Left lobe of liver (tissue), 2 donors: ENCODE measurements at places on chromosomes 5 and 9. TPM values are rescaled to one million over a fixed set of nuclear protein-coding genes. Genes with fewer than 3 reads are reported as not detected.

The ORM2 gene
- total RNA-seq: 4,103 TPM

The NEURL1B gene
- total RNA-seq: 9.5 TPM

The NXNL2 gene
- not detected for total RNA-seq

DNA sequence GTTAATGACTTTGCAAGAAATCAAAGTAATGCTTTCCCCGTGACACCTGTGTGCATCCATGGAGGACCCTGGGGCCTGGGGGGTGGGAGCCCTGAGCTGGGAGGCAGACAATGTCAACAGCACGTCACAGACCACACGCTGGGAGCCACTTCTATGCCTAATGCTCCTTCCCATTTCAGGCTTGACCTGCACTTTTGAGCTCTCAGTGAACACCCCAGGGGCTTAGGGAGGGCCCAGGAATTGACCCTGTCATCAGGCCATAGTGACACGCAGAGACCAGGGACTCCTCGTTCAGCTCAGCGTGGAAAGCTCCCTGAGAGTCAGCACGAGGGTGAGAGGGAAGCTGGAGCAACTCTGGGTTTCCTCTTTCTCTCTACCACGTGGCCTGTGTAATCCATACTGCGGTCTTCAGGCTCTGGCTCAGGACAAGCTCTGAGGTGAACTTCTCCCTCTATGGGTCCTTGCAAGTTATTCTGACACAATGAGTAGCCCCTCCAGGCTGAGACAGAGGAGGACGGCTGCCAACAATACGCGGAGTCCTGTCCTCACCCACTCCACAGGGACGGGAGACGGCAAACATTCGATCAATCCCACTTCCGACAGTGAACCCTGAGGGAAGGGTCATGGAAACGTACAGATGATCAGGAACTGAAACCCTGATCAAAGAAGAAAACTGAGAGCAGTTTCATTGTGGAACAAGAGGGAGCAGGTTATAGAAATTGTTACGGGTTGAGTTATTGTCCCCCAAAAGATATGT lies 130.8 kb upstream of the IRX4 start:
- no peak for DNase-seq

DNA sequence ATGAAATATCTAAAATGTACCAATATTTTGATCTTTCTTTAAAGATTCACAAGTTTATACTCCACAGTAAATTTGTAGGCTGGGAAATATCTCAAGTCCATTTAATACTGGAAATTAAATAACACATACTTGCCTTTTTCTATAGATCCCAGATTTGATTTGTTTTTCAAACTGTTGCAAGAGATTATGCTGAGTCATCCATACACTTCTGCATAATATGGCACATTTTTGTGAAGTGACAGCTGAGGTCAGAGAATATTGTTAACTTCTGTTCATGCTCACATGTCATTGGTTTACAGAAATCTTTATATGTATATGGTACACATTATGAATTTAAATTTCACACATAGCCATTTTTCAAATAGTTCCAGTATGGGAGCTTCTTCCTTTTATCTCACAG lies 1066.3 kb upstream of the NUDT12 start:
- DNase-seq: no peak

- DNase-seq: peak; percentile 31
Observed at GRCh38 chr5:132059696-132060500, 557 bp upstream of the IL3 start.

- DNase-seq: no peak
Observed at GRCh38 chr5:96909003-96909402, 26.9 kb upstream of the LNPEP start.

GRCh38 chr9:129175825-129176633 lies 2.0 kb downstream of the IER5L start:
- DNase-seq: peak; percentile 90

DNA sequence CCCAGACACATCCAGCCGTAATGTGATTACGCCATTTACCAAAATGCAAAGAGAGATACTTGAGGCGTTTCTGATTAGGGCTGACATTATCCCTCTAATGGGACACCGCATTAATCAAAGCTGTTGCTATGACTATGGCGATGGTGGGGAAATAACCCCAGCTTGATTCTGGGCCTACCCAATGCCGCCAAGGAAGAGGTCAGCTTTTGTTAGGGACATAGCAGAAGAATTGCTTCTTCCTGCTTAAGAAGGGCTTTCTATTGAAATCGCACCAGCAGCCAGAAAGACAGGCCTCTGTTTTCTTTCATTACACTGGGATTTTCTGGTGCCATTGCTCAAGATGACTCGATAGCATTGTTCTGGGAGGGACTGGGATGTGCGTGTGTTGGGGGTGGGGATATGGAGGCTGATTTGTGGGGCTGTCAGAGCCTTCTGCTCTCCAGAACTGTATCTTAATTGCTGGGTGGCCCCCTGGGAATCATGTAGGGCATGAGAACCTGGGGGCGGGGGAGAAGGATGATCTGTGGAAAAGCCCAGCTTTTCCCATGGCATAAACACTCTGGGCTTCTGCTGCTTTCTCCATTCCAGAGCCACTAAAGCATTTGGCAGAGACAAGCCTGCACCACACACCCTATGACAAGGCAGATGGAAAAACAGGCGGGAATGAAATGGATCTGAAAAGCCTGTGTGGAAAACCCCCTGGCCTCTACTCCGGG lies 106.5 kb upstream of the RAD23B start:
- DNase-seq: no peak

DNA sequence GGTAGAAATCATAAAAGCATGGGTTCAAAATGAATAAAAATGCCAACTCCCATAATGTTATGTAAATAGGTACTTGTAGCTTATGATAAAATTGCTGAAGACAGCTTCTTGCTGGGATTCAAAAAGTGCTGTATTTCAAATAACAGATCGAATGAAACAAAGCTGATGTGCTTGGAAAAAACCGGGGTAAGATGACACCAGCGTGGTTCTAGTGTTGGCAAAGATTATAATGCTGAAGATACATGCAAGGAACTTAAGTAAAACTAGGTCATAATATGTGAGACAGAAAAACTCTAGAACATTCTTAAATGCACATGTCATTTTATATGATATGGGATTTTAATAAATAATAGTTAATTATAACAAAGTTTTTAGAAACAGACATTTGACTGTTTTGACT lies 44.4 kb upstream of the APC start:
- no peak for DNase-seq
